ENCODE measurements at places on chromosomes 6 and 20. TPM values are rescaled to one million over a fixed set of nuclear protein-coding genes. Genes with fewer than 3 reads are reported as not detected.
A peak's percentile ranks its signal among the peaks of the same experiment; 100 is the strongest.

NMBR gene
- total RNA-seq: not detected

ATP6V1G2 gene
- 3.1 TPM for total RNA-seq

RIPOR3 gene
- total RNA-seq: 19.1 TPM

GPR63 gene
- 4.1 TPM for total RNA-seq

KCNK17 gene
- not detected for total RNA-seq

DNA sequence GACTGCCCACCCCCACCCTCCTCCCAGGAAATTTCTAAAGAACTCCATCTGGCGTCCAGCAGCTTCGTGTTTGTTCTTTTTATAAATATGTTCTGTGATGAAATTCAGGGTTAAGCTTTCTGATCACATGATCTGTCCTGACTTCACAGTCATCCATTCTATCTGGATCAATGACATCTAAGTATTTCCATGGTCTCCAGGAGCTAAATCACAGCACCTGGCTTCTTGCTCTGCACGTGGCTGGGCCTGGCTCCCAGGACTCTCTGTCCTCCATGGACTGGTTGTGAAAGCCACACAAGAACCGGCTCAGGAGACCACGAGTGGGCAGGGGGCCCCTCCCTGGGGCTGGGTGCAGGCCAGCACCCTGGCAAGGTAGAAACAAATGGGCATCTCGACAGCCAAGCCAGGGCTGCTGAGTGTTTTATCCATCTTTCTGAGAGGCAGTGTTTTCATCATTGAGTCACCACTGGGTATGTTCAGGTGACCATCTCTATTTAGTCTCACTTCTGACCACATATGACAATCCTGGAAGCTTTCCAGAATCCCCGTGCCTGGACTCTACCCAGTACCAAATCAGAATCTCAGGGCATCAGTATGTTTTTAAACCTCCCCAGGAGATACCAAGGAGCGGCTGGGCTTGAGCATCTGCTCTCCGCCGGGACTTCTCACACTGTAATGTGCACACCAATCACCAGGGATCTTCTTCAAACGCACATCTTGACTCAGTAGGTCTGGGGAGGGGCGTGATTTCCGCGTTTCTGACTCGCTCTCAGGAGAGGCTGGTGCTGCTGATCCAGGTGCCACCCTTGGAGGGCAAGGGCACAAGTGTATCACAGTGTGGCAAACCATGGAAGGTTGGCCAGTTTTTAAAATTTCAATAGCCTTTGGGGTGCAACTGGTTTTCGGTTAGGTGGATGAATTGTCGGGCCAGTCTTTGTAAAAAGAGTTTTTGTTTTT lies 31.6 kb upstream of the PXDC1 start:
- DNase-seq: no peak

DNA sequence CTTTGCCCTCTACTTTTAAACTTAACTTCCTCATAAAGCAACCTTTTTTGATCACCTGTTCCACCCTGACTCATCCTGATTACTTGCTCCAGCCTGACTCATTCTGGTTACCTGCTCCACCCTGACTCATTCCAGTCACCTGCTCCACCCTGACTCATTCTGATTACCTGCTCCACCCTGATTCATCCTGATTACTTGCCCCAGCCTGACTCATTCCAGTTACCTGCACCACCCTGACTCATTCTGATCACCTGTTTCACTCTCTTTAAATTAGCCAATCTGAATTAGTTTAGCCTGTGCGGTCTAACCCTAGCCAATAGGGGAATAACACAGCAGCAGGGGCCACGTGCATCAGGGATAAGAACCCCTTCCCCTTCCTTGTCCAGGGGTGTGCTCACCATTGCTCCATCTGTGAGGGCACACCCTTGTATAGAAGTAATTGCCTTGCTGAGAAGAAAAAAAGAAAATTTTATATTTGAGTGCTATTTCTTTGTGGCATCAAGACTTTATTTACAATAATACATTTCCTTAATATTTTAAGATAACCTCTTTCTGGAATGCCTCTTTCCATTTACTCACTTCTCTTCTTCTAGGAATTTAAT lies 17.9 kb downstream of the HLA-G start:
- no peak for DNase-seq

GRCh38 chr6:7261032-7261841 lies 51.8 kb downstream of the SSR1 start:
- DNase-seq: peak; percentile 85

DNA sequence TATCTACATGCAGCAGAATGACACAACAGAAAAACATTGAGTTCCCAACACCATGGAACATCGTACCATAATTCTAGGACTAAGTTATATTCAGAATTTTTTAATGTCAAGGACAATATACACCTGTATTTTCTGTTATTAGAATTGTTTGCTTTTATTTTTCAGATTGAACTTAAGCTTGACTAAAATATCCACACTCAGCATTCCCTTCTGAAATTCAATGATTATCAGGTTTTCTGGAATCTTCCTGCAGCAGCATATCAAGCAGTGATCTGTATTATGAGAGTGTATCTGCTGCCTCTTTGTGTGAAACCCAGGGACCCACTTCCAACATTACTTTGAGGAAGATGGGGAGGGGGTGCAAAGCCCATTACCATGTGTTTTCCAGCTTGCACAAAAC lies 578.6 kb upstream of the JAG1 start:
- no peak for DNase-seq

DNA sequence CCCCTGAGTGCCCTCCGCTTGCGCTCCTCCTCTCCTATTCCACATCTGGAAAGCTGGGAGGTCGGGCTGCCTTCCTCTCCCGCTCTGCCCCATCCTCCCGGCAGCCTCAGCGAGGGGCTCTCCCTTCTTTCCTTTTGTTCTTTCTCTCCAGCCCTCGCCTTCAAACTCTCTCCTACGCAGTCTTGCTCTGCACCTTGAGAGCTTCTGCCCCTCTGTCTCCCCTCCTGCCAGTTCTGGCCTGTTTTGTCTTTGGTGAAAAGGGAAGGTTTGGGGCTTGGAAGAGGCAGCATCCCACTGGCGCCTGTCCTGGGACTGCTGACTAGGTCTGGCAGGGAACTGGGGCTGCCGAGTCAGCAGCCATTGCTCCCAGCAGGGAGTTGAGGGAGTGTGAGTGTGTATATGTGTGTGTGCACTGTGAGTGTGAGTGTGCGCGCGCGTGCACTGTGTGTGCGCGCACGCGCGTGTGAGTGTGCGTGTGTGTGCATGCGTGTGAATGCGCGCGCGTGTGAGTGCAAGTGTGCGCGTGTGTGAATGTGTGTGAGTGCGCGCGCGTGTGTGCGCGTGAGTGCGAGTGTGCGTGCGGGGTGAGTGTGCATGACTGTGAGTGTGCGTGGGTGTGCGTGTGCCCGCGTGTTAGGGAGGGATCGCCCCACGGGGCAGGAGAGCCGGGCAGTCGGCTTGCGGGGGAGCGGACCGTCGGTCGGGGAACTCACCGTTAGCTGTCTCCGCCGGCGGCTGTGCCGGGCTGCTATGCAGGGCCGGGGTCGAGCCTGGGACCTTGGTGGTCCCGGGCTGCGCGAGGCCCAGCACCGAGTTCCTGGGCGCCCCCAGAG lies 523 bp downstream of the CPXM1 start:
- DNase-seq: peak; percentile 36

DNA sequence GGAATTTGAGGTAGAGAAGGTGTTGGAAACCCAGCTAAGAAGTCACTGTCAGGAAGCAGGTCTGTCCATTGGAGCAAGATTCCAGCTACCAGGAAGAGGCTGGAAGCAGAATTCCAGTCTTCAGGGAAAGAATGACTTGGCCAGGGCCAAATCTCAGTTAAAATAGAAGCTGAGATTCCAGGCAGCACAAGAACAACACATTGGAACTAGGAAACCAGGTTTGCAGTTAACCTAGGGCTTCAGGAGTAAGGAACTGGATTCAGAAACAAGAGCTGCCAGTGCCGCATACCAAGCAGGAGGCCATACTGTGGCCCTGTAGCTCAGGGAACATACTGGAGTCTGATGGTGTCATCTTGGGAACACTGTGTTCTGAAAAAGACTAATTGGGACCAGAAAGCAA lies 73.7 kb upstream of the FUCA2 start:
- DNase-seq: no peak

- no peak for DNase-seq
Measured at GRCh38 chr6:158284007-158284875, 28.0 kb upstream of the TULP4 start.

DNA sequence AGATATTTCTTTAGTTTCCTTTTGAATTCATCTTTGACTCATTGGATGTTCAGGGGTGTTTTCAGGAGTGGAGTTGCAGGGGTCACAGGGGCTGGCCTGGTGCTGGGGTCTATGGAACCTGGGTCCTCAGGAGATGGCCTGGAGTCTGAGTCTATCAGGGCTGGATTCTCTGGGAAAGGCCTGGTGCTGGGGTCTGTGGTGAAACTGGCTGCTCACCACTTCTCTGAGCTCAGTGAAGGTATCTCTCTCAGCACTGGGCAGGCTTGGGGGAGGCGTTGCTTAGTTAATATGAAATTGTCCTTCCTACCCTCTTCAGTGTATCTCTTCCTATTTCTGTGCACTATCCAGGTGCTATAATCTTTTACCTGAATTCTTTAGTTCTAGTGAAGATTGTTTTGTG lies 83.1 kb upstream of the SLC24A3 start:
- DNase-seq: no peak

DNA sequence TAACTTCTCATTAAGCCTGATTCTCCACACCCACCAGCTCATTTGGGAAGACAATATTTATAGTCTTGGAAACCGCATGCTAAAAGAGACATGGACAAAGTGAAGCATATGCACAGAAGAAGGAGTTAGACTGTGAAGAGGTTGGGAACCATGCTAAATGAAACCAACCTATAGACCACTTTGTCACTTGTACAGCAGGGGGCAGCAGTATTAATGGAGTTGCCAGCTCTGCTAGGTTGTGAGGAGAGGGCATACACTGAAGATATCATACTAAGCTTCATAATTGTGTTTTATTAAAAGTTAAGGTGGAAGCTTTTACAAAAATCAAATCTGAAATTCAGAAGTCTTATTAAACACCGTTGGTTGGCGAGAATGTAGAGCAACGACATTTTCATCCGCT lies 38.3 kb upstream of the HMGCLL1 start:
- DNase-seq: peak; percentile 74

DNA sequence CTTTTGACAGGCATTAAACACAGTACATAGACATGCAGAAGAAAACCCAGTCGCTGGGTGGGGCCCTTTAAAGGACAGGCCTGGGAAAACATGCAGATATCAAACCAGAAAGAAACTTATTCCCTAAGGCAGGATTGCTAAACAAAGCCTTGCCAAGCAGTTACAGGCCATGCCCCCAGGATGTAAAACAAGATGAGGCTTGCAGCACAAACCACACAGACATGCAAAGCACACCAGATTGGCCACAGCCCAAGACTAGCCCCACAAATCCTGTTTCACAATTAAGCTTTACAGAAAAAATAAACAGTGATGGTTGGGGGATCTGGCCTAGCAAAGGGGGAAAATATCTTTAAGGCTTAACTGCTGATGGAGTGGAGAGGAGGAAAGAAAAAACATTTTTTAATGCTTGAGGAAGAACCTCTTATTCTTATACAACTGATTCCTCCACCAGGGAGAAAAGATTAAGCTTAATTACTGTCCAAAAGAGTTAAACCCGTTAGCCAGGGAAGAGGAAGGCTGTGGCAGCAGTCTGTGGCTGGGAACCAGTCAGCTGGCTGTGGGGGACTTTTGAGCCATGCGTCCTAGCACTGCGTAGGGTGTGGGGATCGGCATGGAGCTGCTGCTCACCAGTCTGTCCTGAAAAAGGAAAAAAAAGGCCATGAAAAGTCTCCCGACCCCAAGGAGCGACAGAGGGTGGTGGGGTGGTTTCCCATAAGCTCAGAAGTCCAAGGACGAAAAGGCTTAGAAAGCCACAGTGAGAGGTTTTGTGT lies 28.4 kb downstream of the COL19A1 start:
- peak; percentile 58 for DNase-seq

GRCh38 chr6:52310932-52311331 lies 26.4 kb upstream of the MCM3 start:
- no peak for DNase-seq

DNA sequence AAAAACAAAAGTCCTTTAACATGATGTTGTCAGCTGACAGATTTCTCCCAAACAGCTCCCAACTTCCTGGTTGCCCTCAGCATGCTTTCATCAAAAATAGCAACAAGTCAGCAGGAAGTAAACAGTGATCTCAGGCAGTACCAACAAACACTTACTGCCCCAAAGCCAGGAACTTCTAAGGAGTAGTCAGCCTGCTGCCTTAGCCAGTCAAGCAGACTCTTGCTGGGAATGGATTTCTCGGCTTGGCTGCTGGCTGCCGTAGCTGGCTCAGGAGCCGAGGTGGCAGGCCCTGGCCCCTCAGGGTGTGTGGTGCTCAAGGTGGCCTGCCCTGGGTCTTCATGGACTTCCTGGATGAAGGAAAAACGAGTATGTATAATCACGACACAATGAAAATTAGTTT lies 46.6 kb upstream of the EMILIN3 start:
- no peak for DNase-seq

DNA sequence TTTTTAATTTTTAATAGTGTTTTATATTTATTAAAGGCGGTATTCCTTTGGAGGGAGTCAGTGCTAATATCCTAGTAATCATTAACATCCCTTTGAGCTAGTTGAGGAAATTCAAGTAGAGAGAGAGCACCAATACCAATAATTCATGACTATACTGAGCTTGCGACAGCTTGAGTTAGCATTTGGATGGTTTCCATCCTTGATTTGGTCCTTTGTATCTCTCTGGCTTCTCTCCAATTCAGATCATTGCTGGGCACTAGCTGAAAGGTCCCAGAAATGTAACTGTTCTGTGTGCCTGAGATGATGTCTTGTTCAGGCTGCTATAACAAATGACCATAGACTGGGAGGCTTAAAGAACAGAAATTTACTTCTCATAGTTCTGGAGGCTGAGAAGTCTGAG lies 77.0 kb downstream of the RNF144B start:
- DNase-seq: no peak

- peak; percentile 28 for DNase-seq
Measured at GRCh38 chr6:159929819-159930218, 39.0 kb downstream of the MAS1 start.

GRCh38 chr6:142271476-142271875 lies 30.3 kb upstream of the ADGRG6 start:
- DNase-seq: no peak

DNA sequence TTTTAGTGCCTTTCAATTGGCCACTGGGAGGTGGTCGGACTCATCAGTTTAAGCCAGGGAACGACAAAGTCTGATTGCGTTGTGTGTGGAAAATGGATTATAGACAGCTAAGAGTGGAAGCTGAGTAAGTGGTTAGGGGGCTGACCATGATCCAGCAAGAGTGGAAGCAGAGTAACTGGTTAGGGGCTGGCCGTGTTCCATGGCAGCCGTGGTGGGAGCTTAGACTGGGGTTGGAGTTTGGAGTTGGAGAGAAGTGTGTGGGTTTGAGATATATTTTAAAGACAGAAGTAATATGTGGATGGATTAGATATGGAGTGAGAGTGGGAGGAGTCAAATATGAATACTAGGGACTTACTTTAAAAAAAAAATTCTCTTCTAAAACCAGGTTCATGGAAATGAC lies 41.7 kb downstream of the LRRN4 start:
- DNase-seq: no peak

DNA sequence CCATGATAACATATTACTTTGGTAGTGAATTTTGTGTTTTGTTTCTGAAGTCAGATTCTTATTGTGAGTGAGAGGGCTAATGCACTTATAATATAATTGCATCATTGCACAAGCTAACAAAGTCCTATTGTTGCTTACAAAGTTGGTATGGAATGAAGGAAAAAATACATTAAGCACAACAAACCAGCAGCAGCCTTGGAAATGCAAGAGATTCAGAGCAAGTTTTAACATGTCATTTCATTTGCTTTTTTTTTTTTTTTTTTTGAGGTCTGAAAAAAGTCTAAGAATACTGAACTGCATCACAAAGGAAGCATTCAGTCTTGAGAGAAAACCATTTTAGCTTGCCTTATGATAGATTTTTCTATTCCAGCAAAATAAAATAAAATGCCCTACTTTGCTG lies 57.6 kb downstream of the PLCB4 start:
- no peak for DNase-seq
